Umbilical cord (tissue), 2 donors: ENCODE measurements at places on chromosomes 2 and 18.

- DNase-seq, result peak; percentile 53
These were observed 23.1 kb downstream of the PRPF40A start for GRCh38 chr2:152694161-152694661.

- no peak for DNase-seq
These were observed 100.7 kb downstream of the NFATC1 start for GRCh38 chr18:79496237-79496977.

DNA sequence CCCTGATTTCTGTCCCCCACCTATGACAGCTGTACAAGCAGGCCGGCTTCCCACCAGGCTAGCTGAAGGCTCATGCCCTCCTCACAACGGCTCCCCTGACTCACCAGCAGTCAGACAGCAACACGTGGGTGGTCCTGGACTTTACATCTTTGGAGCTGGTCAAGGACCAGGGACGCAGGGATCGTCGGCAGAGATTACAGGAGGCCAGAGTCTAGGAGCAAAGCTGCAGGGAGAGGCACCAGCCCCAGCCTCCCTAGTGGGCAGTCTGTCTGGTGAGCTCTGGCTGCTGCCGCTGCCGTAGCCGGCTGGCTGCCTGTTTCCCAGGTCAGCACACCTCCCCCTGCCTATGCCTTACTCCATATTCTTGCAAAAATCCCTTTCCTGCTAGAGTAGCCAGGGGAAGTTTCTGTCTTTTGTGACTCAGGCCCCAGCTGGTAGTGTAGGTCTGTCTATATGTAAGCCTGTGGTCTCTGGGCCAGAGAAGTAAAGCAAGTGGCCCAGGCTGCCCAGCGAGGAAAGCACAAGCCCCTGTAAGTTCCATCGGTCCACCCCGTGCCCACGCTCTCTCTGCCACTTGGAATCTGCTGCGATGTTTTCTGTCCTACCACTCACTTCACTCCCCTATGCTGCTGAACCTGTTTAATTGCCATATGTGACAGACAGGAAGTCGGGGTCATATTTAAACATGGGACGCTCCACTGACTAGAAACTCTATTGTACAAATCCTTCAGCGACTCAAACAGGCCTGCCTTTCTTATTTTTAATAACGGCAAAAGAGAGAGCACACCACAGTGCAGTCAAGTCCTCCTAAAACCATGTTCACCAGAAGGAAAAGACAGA is 2.4 kb upstream of the ARHGEF4 start:
- DNase-seq, result no peak

GRCh38 chr2:206378835-206379234 is 64.5 kb upstream of the ADAM23 start:
- no peak for DNase-seq

GRCh38 chr2:151029406-151030157 is 232.1 kb downstream of the RBM43 start:
- peak; percentile 65 for DNase-seq

DNA sequence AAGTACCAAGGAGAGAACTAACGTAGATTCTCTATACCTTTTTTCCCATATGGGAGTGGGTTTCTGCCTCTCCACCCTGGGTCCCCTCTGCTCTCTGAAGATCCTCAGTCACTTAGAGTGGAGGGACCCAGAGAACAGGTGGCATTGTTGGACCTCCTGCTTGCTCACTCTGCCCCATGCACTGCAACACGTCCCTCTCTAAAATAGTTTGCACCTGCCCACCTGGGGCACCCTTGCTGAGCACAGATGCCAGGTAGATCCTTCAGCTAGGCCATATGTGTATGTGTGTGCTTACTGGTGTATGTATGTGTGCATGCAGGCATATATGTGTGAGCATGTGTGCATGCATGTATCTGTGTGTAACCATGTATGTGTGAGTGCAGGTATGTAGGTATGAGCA is 2.2 kb downstream of the IL36RN start:
- DNase-seq, result no peak

DNA sequence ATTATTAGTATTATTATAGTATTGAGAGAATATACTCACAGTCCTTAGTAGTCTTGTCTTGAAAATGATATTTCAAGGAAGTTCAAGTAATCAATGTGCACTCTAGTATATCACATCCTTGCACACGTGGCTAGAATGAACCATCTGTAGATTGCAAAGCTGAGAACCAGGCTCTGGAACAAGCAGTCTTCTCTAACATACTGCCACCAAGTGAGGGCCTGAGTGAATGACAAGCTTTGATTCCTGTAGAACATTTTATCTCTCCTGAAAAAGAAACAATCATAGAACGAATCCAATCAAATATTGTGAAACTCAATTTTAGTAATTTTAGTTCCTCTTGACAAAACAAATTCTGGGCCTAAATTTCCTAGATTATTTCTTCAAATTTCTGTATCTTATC is 55.3 kb upstream of the SULT1C3 start:
- DNase-seq, result no peak

DNA sequence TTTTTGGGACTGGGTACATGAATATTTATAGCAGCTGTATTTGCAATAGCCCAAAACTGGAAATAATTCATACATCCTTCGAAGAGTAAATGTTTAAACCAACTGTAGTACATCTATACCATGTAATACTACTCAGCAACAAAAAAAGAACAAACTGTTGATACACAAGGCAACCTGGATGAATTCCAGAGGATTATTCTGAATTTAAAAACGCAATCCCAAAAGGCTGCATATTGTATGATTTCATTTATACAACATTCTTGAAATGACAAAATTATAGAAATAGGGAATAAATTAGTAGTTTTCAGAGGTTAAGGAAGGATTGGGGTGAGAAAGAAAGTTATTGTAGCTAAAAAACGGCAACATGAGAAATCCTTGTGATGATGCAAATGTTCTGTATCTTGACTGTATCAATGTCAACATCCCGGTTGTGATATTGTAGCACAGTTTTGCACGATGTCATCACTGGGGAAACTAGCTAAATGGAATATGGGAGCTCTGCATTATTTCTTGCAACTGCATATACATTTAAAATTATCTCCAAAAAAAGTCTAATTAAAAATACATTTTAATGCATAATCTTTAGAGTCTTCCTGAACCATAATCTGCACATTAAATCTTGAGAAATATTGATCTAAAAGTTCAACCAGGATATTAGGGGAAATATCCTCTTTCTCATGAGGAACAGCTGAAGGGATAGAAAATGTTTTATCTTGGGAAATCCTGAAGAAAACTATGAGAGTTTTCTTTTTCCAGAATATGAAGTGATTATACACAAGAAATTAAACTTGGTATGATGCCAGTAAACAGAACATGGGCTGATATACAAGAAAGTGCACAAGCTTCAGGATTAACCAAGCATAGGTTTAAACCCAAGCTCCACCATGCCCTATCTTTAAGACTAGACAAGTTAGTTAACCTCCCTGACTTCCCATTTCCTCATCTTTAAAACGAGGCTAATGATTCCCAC is 21.9 kb downstream of the EVA1A start:
- DNase-seq, result peak; percentile 37

- DNase-seq, result no peak
These were observed 28.8 kb upstream of the SIX3 start for GRCh38 chr2:44912660-44913059.

DNA sequence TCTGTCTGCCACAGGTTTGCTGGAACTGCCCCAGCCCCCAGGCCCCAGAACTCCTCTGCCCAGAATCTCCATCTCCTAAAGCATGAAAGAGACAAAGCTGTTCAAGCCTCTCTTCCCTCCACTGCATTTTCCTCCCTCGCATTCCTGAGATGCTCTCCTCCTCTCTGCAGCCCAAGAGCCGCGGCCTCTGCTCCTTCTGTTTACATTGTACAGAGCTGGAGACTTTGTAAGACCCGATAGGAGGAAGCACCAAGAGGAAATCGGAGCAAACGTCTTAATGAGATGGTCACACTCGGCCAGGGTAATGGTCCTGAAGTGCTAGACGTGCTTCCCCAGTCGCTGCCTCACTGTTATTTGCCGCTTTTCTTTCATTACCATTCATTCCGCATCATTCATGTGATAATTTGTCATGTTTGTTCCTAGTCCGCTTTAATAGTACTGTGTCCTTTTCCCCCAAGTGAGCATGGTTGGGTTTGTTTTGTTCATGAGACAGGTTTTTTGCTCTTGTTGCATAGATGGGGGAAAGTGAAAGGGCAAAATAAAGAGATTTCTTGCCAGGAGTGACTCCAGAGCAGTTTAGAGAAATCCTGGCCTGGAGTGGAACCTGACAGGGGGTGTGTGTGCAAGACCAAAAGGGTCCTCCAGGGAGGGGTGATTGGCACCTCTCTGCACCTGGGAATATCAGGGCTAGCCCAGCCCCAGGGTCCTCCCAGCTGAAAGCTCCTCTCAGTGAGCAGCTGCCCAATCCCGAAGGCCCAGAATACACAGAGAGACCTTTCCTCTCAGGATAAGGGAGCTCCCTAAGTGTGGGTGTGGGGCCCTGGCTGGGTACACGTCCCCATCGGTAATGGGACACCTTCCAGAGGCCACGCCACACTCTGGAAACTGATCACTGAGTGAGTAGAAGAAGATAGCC is 44.9 kb upstream of the ID2 start:
- DNase-seq, result peak; percentile 86

GRCh38 chr2:224278531-224278930 is 123.4 kb downstream of the FAM124B start:
- no peak for DNase-seq

- peak; percentile 77 for DNase-seq
These were observed 122.1 kb downstream of the MGAT5 start for GRCh38 chr2:134375935-134376334.

GRCh38 chr2:128215897-128216642 is 102.6 kb downstream of the HS6ST1 start:
- DNase-seq, result no peak

DNA sequence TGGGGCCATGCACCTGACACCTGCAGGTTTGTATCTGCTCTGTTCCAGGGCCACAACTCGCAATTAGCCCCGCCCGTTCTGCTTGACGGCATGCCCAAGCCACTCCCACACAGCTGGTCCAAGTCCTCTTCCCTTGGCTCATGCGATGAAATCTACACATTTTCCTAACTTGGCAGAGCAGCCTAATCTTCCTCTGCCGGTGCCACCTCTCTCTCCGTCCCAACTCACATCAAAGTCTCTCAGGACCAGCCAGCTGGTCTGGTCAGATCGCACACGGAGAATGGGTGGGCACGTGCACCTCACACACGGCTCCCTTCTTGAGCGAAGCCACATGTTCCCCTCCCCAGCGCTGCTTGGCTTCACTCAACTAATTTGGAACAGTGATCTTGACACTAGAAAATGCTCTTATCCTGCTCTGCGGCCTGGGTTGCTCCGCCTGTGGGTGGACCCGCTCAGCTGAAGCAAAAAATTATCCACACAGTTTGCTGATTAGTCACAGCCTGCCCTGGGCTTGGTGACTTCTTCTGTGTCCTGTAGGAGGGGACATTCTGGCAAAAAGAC is 176.7 kb downstream of the NRP2 start:
- no peak for DNase-seq

- DNase-seq, result peak; percentile 3
These were observed 316.6 kb upstream of the NCKAP5 start for GRCh38 chr2:133884739-133885381.

- DNase-seq, result no peak
These were observed 251.3 kb downstream of the PLCL1 start for GRCh38 chr2:198055716-198056115.

- DNase-seq, result no peak
These were observed 195.4 kb downstream of the ZEB2 start for GRCh38 chr2:144324446-144325045.

- peak; percentile 80 for DNase-seq
These were observed 24.9 kb upstream of the RAB10 start for GRCh38 chr2:26008851-26009566.
